Hippocampal formation (tissue), 2 donors: ENCODE measurements at places on chromosomes 3 and 15.

GRCh38 chr15:77480859-77481633, 60.4 kb downstream of the HMG20A start:
- no peak for DNase-seq

- DNase-seq, result no peak
These were observed 8.1 kb downstream of the PCCB start for GRCh38 chr3:136258199-136258598.

DNA sequence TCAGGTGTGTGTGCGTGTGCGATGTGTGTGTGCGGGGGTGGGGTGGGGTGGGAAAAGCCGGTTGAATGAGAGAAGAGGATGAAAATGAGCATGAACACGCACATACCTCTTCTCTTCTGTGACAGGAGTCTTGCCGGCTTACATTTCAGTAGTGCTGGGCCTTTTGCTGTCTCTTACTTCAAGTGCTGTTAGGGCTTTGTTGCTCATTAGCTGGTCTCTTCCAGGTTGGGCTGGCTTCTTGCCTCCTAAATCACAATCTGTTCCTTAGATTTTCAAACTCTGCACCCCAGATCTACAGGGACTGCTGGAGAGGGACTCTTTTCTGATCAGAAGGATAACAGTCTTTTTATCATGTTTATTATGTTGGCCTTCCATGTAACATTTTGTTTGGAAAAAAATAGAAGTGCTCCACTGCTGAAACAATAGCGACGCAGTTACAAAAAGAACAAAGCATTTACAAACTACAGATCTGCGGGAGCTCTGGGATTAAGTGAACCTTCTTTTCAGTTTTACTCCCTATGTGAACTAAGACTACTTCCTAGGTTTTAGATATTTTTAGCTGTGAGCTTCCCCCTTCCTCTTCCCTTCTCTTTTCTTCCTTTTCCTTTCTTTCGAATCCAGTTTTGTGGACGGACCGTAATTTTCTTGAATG, 48.5 kb downstream of the USP13 start:
- DNase-seq, result no peak

DNA sequence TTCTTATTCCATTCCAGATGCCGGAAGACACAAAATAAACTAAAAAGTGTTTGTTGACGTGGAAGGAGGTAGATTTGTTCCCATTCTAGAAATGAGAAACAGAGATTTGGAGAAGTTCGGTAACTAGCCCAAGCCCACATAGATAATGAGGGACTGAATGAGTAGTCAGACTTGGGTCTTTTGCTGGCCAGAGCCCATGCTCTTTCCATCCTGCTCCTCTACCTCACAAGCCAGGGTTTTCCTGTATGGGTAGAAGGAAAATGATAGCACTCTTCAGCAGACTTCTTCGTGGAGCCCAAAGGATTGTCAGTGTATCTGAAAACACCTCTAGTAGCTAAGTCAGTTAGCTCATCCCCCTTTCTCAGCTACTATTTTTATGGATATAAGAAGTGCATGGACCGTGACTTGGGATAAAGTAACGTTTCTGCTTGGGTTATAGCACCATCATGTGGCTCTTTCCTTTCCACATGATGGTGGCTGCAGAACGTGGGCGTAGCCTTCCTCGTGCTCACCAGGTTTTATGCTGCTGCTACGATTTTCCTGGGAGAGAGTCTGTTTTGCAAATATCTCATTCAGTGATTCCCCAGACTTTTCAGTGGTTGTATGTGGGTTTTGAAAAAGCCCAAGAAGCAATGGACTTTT, 84.6 kb downstream of the DGKG start:
- peak; percentile 17 for DNase-seq

DNA sequence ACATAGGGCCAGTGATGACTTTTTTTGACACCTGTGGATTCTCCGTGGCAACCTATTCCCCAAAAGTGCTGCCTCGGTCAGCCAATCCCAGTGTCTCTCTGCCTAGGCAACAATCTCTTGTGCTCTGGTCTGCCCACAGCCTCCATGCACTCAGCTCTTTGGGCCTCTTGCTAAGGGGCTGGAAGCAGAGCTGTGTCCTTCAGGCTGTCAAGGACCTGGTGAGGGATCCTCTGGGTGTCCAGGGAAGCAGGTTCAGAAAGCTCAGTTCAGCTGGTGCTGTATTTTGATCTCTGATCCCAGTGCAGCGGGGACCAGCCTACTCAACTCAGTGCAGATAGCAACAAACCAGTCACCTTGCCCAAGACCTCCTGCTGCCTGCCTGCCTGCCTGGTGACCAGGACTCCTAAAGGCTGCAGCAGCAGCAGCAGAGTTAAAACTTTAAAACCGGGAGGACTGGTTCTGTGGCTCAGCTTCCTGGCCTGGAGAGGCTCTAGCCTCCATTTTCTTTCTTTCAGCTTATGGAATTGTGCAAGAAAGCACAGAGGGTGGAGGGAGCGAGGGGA, 6.2 kb downstream of the PAK6 start:
- DNase-seq, result no peak

GRCh38 chr3:51934139-51934850, 7.4 kb downstream of the RRP9 start:
- no peak for DNase-seq

GRCh38 chr15:58292751-58293175, 139.0 kb upstream of the LIPC start:
- no peak for DNase-seq

DNA sequence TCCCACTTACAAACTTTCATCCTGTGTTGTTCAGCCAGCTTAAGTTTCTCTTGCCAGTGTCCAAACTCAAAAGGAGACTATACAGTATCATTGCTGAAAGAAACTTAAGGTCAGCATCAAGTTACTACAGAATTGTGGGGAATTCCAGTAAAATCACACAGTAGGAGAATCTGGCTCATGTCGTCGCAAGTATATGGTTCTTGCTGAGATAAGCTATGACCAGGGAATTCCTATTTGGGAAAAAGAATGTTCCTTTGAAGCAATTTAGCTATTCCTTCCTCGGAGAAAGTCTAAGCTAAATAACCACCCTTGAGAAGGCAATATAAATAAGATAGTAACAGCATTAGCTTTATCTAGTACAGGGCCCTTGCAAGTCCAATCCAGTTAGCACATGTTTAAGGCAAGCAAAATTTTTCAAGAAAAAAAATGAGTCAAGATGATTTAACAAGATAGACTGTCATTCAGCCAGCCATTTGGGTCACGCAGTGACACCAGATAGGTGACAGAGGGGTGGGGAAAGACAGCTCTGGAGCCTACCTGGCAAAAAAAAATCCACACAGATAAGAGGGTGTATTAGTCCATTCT, 78.2 kb upstream of the THBS1 start:
- no peak for DNase-seq

DNA sequence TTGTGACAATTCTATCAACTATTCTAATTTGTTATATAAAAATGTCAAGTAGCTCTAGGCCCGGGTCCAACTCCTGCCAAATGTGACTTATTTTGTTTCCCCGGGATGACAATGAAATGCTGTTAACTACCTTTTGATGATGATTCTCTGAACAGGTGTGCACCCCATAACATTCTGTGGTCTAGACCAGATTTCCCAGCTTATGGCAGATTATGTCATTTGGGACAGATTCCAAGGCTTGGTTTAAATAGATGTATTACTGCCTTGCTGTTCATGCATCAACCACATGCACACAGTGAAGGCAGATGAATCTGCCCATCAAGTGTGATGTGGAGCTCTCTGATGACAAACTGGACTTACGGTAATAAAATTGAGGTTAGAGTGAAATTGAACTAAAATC, 150.5 kb downstream of the MECOM start:
- DNase-seq, result no peak

DNA sequence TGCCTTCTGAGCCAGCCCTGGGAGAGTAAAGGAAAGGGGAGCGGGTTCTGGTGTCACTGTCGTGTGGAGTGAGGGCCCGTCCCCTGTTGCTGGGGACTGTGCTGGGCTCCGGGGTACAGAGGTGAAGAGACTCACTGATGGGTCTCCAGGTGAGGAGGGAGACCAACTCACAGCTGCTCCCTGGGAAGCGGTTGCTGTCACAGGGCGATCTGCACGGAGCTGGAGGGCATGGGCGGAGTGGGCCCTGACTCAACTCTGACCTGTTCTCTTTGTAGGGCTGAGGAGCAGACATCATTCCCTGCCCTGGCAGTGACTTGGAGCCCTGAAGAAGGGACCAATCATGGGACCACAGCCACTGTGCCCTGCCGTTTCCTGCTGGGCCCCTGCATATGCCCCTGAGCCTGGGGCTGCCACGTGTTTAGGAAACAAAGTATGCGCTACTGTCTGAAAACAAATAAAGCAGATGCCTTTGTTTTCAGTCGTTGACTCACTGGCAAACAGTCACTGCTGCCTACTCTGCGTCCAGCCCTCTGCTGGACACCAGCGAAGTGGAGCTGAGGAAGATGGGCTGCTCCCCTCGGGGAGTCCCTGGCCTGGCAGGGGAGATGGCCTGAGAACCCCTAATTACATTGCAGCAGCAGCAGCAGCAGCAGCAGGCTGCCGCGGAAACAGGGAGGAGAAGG, 22.9 kb upstream of the PLXNA1 start:
- DNase-seq, result peak; percentile 36

GRCh38 chr15:88648357-88649214, 9.8 kb downstream of the ISG20 start:
- no peak for DNase-seq

DNA sequence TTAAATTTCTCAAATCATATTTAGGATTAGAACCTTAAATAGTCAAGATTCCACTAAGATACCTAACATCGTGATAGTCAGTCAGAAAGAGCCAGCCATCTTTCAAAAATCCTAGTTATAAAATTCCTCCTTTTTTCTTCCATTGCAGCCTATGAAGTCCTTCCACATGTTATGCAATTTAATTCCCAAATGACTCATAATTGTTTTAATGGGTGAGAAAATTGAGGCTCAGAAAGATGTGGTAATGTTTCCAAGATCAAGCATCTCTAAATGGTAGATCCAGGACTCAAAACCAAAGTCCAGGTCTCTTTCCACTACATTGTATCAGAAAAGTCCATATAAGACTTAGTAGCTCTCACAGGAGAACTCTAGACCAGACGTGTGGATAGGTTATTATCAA, 9.5 kb downstream of the CFAP44 start:
- no peak for DNase-seq

- DNase-seq, result no peak
These were observed 692.7 kb downstream of the NTRK3 start for GRCh38 chr15:87563869-87564268.

DNA sequence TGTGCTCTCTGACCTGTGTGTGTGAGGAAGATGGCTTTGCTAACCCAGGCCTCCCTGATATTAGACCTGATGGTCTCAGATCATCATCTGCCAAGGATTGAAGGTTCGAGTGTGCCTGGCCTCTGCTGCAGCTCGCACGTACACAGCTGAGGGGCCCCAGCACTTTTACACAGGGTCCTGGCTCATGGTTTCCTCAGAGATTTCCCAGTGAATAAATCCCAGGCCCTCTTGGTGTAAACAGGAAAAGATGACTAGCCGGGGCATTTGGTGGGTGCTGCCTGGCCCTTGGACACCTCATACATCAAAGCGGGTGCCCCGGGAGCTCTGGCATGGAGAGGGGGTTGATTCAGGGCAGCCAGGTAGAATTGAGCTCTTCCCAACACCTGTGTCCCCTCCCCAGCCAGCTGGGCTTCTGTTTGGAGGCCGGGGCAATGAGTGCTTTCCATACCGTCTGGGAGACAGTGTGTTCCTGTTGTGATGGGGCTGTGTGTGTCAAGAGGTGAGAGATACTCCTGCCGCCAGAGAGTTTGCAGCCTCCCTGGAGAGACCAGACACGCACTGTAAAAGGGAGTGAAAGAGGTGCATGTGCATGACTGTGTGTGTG, 72.5 kb upstream of the TLE3 start:
- DNase-seq, result no peak

DNA sequence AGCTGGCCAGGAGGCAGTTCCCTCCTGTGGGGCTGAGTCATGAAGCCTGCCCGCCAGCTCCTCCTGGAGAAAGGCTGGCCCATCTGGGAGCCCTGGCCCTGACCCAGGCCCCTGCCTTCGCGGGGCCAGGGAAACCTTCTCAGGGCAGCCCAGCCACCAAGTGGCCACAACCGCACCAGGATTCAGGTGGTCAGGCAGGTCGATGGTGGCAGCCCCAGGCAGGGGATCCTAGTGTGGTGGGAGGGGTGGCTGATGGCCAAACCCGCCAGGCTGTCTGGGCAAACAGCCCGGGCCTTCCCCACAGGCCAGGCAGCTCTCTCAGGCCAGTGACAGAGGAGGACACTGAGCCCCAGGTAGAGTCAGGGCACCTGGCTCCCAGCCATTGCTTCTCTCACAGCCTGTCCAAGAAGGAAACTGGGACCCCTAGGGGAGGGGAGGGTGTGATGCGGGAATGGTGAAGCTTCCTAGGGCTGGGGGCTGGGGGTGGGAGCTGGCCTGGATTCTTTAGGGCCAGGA, 1.2 kb downstream of the TWF2 start:
- peak; percentile 50 for DNase-seq

GRCh38 chr3:78507196-78507984, 1260.4 kb downstream of the ROBO1 start:
- DNase-seq, result no peak

DNA sequence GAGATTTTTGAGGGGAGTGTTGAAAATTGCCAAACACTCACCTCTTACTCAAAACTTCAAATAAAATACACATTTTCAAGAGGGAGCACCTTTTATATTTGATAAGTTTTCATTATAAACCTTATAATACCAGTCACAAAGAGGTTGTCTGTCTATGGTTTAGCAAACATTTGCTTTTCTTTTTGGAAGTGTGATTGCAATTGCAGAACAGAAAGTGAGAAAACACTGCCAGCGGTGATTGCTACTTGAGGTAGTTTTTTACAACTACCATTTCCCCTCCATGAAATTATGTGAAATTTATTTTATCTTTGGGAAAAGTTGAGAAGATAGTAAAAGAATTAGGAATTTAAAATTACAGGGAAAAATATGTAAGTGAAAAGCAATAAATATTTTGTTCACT, 20.1 kb downstream of the DIPK2A start:
- DNase-seq, result no peak

DNA sequence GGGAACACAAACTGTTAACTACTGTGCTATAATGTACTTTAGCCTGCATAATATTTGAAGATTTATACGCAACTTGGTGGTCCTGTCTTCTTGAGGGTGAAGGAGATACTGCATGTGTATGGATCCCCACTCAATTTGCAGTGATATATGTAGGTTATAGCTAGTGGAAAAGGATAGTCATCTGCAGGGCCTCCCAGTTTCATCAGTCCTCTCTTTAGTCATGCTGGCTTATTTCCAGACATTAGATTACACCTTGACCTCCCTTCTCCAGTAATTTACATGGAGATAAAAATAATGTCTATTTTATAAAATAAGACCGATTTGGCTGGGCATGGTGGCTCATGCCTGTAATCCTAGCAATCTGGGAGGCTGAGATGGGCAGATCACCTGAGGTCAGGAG, 3.7 kb downstream of the NR1D2 start:
- DNase-seq, result no peak

- DNase-seq, result no peak
These were observed 90.2 kb upstream of the VGLL4 start for GRCh38 chr3:11733914-11734313.

DNA sequence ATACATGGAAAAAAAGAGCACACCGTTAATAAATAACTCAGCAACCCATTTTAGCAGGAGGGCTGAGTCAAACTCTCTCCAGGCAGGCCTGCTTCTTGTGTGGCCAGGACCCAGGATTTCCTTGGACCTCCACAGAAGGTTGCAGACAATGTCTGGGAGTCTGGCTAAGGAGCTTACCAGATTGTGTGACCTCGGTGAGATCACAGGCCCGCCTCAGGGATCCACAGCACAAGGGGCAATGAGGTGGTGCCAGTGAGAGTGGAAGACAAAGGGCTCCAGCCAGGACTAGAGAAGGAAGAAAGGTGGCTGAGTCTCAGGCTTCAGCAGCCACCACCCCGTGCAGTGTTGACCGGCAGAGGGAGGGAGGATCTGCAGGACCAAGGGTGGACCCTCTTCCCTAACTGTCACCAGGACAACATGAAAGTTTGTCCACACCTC, 32.2 kb upstream of the SEC22A start:
- DNase-seq, result no peak
